ENCODE measurements at places on chromosomes 7 and 10.

DNA sequence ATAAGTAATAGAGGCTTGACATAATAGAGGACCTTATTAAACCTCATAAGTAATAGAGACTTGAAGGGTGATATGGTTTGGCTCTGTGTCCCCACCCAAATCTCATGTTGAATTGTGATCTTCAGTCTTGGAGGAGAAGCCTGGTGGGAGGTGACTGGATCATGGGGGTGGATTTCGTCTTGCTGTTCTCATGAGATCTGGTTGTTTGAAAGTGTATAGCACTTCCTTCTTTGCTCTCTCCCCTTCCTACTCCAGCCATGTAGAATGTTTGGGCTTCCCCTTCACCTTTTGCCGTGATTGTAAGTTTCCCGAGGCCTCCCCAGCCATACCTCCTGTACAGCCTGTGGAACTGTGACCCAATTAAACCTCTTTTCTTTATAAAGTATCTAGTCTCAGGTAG, 8.6 kb downstream of the KIFBP start:
- no peak for DNase-seq

- no peak for DNase-seq
These were observed 208.7 kb downstream of the VTI1A start for GRCh38 chr10:112655722-112656121.

DNA sequence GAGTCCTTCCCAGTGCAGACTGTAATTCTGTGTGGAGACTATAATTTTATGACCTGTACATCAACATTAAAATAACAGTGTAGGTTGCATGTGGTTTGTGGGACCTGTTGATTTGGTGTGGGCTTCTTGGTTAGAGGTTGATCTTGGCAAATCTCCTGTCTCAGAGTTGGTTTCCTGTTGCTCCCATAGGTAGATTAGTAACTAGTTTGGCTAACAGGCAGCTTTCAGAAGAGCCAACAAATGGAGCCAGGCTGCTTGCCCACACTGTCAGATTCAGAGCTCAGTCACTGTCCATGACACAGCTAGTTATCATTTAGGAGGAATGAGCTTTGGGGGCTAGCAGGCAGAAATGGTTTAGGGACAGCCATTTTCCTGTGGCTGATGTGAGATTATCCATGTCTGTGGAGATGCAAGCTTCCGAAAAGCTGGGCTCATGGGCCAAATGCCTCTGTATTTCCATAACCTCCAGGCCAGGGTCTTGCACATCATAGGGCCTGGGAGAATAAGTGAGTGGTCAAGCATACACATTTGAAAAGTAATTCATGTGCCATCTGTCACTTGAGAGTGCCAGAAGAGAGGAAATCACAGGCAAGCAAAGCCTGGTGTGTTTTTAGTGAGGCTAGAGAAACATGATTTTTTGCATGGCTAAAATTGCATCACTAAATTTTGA, 33.4 kb downstream of the CCM2 start:
- peak; percentile 30 for DNase-seq

- DNase-seq: no peak
These were observed 5.3 kb downstream of the CLDN15 start for GRCh38 chr7:101232141-101232850.

DNA sequence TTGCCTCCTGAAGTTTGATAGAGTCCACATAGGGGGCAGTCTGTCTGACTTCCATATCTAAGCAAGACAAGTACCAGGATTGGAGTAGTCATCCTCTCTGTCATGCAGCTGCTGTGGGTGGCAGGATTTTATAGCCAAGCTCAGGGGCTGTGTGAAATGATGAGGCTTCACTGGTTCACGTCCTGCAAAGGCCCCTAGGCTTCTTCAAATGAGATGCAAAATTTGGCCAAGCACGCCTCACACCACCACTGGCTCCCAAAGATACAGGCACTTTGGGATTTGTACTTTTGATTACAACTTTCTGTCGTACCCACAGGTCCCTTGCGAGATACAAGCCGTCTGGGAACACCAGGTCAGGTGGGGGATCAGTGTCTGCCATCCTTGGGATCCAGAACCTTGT, 67.1 kb downstream of the WDFY4 start:
- DNase-seq: no peak

DNA sequence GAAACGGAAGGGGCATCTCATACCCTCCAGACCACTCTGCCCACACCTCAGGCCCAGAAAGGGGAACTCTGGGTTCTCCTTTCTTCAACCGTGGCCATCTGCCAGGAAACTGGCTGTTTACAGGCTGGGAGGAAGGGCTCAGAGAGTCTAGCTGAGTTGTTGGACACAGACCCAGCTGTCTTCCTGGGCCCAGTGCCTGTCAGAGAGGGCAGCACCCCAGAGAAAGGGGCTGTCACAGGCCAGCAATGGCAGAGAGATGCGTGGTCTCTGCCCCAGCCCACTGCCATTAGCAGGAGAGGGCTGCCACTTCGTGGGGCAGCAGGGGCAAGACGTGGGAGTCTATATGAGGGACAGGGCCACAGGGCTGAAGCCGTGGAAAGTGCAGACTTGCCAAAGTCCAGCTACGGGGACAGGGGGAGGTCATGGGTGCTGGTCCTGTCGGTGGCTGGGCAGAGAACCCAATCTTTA, 11.0 kb downstream of the GRID1 start:
- no peak for DNase-seq

- no peak for DNase-seq
These were observed 241.7 kb downstream of the MAGI2 start for GRCh38 chr7:79211724-79212123.

DNA sequence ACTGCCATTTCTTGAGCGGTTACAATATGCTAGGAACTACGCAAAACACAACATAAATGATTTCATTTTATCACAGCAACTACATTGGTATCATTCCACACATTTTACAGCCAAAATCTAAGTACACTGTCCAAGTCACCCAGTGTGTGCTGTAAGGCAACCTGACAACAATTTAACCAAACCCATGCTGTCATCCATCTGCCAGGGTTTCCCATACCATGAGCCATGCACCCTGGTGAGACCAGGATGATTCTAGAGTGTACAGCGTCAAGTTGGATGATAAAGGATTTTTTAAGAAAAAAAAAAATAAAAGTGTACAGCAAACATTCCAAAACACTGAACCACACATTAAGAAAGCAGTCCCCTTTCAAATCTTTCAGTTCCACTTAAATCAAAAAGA, 52.9 kb downstream of the PIK3AP1 start:
- DNase-seq: no peak

- DNase-seq: no peak
These were observed 665.6 kb downstream of the MAGI2 start for GRCh38 chr7:78787854-78788253.

DNA sequence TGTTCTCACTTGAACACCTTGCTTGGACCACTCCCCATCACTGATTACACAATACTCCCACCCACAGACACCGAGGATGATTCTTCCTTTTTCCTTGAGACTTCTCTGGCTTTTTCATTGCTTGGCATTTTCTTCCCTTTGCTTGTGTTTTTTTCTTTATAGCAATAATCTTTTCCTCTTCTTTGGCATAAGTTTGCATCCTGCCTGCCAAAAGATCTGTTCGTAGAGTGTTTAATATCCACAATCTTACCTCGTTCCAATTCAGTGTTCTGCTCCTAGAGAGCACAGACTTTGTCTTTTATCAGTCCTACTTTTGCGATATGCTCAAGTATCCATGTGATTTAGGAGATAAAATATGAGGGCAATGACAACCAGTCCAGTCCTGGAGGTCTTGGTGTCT, 303.3 kb upstream of the CDC14C start:
- DNase-seq: no peak

DNA sequence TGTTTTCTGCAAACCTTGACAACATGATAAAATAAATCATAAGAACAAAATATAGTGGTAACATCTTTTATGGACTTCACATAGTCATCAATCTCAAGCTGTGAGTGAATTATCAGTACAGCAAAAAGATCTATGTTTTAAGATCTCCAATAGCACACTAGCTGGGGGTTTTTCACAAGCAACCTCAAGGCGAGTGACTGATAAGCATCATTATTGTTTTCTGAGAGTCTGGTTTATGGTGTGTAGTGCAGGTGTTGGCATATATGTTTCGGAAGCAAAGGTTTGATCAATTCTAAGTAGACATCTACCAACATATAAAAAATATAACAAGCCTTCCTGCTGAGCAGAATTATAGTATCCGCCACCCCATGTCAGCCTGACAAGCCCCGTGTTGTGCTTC, 403.8 kb upstream of the MGMT start:
- DNase-seq: no peak

- no peak for DNase-seq
These were observed 113.3 kb downstream of the MAGI2 start for GRCh38 chr7:79340212-79340611.

DNA sequence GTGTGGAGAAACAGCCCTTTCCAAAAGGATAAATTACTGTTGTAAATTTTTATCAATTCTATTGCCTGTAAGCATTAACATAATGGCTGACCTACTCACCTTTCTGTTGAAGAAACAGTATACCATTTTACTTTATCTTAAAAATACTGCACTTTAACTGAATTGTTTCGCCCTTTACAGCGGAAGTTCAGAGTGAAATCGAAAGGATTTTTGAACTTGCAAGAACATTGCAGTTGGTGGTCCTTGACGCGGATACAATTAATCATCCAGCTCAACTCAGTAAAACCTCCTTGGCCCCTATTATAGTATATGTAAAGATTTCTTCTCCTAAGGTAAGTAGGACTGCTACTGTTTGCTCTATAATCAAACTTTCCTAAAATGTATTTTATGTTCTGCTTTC, 117.5 kb downstream of the NSUN6 start:
- DNase-seq: no peak

GRCh38 chr10:42548254-42548653, 90.1 kb downstream of the ZNF33B start:
- no peak for DNase-seq

- DNase-seq: peak; percentile 14
These were observed 557 bp downstream of the TMEM120A start for GRCh38 chr7:75993689-75994387.

DNA sequence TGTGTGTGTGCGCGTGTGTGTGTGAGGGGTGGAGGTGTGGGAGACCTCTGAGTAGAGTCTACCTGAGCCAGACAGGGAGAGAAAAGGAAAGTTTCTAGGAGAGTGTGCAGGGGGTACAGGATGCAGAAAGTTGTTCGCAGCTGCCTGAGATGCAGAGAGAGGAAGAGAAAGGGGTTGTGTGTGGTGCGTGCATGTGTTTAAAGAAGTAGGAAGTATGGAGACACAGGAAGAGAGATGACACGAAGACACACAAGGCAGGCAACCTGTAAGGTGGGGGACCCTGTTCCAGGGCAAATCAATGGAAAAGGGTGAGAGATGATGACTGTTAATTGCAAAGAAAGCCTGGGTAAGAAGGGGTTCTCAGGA, 52.2 kb downstream of the C10orf105 start:
- no peak for DNase-seq

GRCh38 chr7:141738592-141739013, 445 bp downstream of the SSBP1 start:
- DNase-seq: no peak

GRCh38 chr7:127911968-127912511, 119.2 kb downstream of the LRRC4 start:
- no peak for DNase-seq

DNA sequence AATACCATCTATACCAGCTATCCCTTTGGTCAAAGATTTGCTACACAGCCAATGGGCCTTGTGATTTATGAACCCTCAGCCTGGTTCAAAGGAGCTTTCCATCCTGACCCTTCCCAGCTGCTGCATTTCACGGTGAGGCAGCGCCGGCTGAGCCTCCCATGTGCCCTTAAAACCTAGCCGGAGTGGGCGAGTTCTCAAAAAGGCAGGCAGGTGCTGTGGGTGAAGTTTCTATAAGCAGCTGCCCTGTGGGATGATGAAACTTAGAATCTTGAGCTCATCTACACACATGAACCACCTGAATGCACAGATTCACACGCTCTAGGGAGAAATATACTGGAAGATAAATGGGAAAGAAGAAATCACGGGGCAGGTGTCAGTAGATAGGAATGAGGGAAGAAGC, 224.7 kb downstream of the MLLT10 start:
- no peak for DNase-seq

DNA sequence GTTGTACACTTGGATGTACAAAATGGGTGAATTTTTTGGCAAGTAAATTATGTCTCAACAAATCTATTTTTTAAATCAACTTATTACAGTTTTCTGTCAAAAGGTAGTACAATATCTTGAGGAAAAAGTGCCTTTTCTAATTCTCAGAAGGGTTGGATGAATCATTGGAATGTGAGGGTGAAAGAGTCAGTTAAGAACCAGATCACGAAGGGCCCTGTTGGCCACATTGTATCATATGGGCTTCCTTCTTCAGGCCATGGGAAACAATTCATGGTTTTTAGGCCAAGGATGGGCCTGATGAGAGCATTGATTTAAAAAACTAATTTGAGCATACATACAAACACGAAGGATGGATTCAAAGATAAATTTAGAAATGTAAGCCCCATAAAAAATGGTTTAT, 503.7 kb downstream of the TNS3 start:
- no peak for DNase-seq

DNA sequence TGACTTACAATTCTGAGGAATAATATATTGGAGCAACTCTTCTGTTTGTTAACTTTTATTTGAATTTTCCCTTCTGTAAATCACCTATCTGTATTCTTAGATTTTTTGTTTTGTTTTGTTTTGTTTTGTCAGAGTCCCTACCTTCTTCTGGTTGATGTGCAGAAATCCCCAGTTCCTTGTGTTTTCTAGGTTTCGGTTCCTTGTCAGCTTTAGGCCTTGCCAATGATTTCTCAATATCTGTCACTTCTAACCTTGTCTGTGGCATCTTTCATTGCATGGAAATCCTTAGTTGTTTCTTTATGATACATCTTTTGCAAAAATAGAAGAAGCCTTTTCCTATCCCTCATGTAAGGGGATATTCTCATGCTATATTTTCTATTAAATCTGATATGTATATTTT, 21.7 kb upstream of the ST8SIA6 start:
- DNase-seq: no peak

DNA sequence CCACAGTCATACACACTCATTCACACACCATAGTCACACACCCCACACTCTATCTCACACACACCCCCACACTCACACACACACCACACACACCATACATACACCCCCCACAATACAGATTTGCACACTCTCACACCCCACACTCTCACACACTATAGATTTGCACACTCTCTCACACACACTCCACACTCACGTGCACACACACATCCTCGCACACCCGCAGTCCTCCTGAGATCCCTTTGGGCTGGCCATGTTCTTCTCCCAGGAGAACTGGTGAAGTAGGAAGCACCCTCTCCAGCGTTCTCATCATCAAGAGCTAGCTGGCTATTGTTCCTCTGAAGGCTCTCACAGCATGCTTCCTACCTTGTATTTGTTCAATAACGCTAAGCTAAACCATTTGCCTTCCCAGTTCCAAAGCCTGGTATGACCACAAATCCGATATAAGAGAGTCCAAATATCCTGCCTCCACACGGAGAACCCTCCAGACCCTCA, 86.2 kb downstream of the HECW1 start:
- no peak for DNase-seq

GRCh38 chr10:101768791-101769170, 7.1 kb downstream of the FGF8 start:
- no peak for DNase-seq

- no peak for DNase-seq
These were observed 36.6 kb downstream of the ABCB5 start for GRCh38 chr7:20651960-20652544.

All from CD4-positive, alpha-beta T cell treated with Interleukin-12 subunit alpha and Interleukin-12 subunit beta, for 1 hour (primary cell).